PC-3 (cell line): ENCODE measurements at places on chromosomes 1 and 21.

DNA sequence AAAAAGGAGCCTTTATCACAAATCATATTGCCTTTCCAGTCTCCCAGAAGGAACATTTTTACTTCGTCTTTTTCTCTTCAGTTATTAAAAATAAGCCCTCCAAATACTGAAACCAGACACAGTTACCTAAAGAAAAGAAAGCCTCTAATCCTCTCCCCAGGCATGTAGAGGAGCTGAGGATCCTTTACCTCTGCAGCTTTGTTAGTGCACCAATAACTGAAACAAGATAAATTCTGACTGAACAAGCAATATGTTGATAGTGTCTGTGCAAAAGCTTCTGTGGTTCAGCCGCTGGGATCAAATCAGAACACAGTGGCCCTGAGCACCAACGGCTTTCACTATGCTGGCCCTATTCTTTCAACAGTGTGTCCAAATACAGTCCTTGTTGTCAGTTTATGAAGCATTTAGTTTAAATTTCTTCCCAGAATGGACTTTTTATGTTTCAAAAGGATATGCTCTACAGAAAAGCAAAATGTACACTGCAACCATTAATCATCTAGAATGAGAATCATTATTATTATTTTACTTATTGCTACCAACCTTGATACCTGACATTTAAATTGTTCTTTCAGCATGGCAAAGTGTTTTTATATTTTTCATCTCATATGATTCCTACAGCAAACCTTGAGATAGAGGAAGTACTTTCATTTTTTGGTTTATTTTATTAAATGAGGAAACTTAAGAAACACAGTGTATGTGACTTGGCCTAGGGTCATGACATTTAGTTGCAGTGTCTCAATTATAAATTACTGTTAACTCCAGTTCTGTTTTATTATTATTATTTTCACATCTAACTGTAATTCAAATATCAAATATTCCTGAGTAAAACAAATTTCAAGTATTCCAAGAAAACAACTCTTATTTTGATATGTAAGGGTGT lies 217.9 kb downstream of the NEGR1 start:
- DNase-seq, result no peak

DNA sequence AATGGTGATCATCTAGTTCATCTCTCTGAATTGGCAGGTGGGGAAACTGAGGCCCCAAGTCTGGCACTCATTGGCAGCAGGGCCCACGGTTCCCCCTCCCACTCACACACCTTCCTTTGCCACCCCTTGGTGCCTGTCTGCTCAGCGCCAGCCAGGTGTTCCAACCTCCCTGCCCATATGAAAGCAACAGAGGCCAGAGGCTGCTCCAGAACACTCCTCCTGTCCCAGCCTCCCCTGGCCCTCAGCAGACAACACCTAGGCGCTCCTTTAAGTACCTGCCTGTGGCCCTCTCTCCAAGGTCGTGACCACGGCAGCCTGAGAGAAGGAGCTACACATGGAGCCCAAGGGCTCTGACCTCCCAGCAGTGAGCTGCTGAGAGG lies 362.3 kb upstream of the VAMP3 start:
- no peak for DNase-seq

- DNase-seq, result no peak
Measured at GRCh38 chr21:16979574-16979973, 533.3 kb upstream of the CXADR start.

GRCh38 chr1:230237009-230237370 lies 170.0 kb downstream of the GALNT2 start:
- no peak for DNase-seq

GRCh38 chr1:228994676-228995594 lies 259.7 kb downstream of the RHOU start:
- DNase-seq, result no peak

GRCh38 chr1:148309940-148310500 lies 157.9 kb upstream of the NBPF11 start:
- DNase-seq, result no peak

- DNase-seq, result no peak
Measured at GRCh38 chr1:221777431-221778072, 35.7 kb upstream of the DUSP10 start.

DNA sequence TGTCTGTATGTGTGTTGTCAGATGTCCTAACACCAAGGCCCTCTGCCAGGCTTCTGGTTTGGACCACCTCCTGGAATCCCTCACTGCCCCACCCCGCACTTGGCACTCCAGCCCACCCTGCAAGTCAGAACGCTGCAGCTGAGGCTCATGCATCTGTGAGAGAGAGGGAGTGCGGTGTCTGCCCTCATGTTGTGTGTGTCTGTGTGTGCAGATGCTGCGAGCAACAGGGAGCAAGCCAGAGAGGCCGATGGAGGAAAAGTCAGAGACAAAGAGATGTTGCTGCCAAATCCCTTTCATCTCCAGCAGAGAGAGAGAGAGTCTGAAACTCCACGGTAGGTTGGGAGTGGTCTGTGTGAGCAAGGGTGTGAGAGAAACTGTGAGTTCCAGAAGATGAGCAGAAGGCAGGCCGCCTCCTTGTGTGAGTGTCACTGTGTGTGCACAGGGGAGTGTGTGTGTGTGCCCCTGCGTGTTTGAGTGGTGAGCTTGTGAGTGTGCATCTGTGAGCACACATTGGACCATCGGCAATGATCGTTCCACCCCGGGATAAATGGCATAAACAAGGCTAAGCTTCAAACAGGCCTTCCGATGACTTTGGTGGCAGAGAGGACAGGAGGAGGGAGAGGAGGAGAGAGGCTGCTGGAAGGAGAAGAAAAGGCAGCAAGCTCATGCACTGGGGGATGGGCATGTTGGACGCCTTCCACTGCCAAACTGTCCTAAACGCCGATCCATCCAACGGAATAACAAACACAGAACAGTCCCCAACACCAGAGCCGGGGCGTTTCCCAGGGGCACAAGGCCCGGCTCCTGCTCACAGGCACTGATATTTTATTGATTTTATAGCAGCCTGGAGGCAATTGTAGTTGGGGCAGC lies 99.2 kb upstream of the GRIK3 start:
- no peak for DNase-seq

DNA sequence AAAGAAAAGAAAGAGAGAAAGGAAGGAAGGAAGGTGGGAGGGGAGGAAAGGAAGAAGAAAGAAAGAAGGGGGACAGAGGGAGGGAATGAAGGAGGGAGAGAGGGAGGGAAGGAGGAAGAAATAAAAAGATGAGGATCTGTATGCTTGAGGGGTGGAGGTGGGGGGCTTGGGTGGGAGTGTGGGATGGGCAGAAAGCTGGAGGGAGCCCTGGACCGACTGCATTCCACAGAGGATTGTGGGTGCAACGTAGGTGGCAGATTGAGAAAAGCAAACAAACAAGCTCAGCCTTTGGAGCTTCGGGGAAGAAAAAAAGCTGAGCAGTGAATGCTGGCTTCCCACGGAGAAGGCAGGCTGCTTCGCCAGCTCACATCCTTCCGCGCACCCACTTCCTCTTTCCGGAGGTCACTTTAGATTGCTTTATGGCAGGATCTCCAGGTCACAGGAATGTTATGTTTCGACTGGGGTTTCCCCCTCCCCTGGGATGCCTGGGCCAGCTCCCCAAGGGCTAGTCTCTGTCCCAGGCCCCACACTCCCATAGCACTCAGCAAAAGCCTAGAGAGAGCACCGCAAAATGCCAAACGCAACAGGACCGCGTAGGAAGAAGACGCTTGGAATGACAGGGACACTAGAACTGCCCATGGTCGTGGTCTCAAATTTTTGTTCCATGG lies 20.7 kb upstream of the LGALS8 start:
- peak; percentile 85 for DNase-seq

DNA sequence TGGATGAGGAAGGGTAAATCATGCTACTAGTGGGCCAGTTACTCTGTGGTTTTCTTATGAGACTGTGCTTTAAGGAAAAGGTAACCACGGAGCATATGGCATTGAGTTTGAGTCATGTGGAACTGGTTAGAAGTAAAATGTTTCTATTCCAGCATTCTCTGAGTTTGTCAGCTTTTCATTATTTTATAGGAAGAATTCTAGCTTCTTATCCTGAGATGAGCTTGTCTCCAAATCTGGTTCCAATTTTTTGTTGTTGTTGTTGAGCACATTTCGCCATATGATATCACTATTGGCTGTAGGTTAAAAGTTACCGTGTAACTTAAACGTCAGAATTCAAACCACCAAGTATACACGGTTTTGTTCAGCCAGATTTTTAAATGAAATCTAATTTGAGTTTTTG lies 69.9 kb downstream of the ATF6 start:
- no peak for DNase-seq

GRCh38 chr1:211684791-211685190 lies 9.4 kb upstream of the NEK2 start:
- DNase-seq, result no peak

- DNase-seq, result peak; percentile 80
Measured at GRCh38 chr1:77538956-77539518, 143.4 kb downstream of the ZZZ3 start.

GRCh38 chr1:15756143-15757015 lies 2.2 kb upstream of the FBLIM1 start:
- peak; percentile 76 for DNase-seq

- no peak for DNase-seq
Measured at GRCh38 chr1:221169447-221169889, 290.2 kb downstream of the HLX start.

DNA sequence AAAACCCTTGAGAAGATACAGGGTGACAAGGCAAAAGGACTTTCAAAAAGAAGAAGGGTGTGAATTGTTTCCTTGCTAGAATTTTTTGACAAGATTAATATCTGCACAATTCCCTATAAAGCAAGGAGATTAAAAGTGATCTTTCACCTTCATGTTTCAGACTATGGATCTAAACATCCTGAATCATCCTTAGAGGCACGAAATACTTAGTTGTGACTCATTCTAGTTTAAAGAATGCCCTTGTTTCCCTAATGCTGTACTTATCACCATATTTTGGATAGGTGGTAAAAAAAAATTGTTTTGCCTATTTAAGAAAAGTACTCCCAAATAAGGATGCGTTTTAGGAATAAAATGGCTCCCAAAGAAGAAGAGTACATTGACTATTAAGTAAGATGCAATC lies 415.1 kb downstream of the LRRIQ3 start:
- peak; percentile 58 for DNase-seq

GRCh38 chr1:9891207-9891606 lies 18.9 kb downstream of the CTNNBIP1 start:
- DNase-seq, result peak; percentile 26

- DNase-seq, result no peak
Measured at GRCh38 chr1:56931211-56931610, 34.6 kb downstream of the C8B start.

DNA sequence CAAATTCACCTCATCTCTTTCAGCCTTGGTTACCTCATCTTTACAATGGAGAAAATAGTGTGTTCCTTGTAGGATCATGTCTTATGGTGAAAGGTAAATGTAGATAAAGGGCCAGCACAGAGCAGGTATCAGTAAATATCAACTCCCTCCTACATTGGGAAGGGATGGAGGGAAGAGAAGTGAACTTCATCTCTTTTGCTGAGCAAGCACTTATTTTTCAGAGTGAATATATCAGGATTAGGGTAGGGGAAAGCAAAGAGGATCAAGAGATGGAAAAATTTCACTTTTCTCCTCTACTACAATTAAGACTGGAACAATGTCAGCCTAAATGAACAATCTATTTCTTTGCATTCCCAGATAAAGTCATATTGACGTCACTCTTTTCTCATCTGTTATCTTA lies 193.8 kb upstream of the JUN start:
- DNase-seq, result no peak

DNA sequence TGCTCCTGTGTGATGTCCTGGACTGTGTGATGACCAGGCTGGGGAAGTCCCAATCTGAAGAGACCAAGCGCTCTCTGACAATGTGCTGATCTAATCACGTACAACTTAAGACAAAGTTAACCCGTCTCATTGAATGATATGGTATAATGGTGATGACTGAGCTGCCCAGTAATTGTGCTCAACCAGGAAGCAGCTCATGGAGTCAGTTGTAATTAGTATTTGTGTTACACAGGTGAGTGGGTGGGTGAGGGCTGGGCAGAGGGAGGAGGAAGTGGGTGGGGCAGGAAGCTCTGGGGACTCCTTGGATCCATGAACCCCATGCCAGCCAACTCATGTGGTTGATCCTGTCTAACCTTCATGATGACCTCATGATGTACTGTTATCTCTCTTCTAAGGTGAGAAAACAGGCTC lies 8.7 kb upstream of the ECE1 start:
- no peak for DNase-seq
